Ascending aorta (tissue), 2 donors: ENCODE measurements at places on chromosomes 6 and 20. TPM values are rescaled to one million over a fixed set of nuclear protein-coding genes. Genes with fewer than 3 reads are reported as not detected.

HLA-DMB gene
- 26.8 TPM for total RNA-seq

IL20RA gene
- not detected for total RNA-seq

PPP1R16B gene
- 26.4 TPM for total RNA-seq

PRSS16 gene
- not detected for total RNA-seq

- no peak for DNase-seq
Measured at GRCh38 chr6:87699576-87699975, 2.5 kb downstream of the AKIRIN2 start.

GRCh38 chr6:13280254-13280653 lies 48.1 kb downstream of the TBC1D7 start:
- DNase-seq: no peak

- DNase-seq: no peak
Measured at GRCh38 chr20:4942331-4942730, 59.0 kb downstream of the SLC23A2 start.

GRCh38 chr6:111692327-111693164 lies 86.9 kb upstream of the TRAF3IP2 start:
- no peak for DNase-seq

- DNase-seq: no peak
Measured at GRCh38 chr6:21538186-21538798, 55.3 kb upstream of the SOX4 start.

- no peak for DNase-seq
Measured at GRCh38 chr6:142331075-142331551, 29.3 kb downstream of the ADGRG6 start.

DNA sequence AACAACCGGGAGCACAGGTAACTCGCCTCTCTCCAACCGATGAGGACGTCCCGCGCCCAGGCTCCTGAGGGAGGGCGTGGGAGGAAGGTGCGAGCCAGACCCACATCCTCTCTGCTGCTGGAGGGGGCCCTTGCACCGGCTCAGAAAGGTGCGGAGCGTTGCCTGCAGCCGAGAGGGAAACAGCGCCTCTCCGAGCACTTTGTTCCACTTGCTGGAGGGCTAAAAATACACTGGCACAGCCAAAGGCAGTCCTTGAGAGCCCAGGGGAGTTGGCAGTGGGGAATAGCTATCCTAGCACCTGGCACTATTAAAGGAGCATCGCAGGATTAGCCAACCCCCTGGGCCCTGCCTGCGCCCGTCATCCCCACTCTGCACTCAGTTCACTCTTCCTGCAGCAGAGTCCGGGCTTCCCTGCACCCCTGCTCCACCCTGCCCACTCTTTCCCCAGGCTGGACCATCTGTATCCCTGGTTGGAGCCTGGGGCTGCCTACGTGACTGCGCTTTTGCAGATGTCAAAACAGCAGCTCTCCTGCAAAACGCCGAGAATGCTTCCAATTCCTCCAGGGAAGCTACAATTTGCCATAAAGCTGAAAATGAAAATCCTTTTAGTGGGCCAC lies 108.9 kb downstream of the SNX5 start:
- no peak for DNase-seq

- DNase-seq: no peak
Measured at GRCh38 chr20:61662226-61662967, 403.3 kb downstream of the TAF4 start.

DNA sequence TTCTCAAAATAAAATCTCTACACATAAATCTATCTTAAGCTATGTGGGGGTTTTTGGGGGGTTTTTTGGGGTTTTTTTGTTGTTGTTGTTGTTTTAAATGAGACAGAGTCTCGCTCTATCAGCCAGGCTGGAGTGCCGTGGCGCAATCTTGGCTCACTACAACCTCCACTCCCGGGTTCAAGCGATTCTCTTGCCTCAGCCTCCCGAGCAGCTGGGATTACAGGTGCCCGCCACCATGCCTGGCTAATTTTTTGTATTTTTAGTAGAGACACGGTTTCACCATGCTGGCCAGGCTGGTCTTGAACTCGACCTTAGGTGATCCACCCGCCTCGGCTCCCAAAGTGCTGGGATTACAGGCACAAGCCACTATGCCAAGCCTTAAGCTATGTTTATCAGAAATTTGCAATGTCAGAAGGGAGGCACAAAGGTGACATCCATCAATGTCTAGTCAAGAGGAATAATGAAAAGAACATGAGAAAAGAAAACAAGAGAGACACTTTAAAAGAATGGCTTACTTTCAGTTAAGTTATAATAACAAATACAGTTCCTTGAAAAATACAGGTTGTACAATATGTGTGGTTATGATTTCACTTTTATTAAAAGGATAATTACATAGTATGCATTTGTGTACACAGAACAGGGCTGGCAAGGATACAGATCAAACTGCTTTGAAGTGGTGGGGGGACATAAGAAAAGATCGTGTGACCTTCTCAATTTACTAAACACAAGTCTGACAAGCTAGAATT lies 28.6 kb downstream of the SLC23A2 start:
- no peak for DNase-seq

DNA sequence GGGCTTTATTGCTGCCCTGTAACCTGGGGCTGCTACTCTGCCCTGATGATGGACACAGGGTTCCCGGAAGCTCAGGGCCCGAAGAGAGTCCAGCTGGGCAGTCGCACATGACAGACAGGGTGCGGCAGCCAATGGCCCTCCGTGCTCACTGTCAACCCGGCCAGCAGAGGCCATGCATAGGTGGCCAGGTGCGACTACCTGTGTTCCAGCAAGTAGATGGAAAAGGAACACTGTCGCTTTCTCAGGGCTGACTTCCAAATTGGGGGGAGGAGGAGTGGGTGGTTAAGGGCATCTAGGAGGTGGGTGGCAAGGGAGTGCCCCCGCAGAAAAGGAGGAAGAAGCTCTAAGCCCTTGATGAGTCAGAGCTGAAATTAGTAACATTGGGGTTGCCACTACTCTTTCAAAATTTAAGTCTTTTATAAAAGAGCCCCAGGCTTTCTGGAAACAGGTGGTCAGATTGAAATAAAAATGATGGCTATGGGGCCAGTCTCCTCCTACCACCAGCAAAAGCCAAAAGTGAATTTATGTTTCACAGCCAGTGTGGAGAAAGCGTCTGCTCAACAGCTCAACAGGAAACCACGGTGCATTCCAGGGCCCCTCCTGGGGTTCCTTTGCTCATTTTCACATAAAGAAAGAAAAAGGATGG lies 2.3 kb upstream of the RAMACL start:
- no peak for DNase-seq

DNA sequence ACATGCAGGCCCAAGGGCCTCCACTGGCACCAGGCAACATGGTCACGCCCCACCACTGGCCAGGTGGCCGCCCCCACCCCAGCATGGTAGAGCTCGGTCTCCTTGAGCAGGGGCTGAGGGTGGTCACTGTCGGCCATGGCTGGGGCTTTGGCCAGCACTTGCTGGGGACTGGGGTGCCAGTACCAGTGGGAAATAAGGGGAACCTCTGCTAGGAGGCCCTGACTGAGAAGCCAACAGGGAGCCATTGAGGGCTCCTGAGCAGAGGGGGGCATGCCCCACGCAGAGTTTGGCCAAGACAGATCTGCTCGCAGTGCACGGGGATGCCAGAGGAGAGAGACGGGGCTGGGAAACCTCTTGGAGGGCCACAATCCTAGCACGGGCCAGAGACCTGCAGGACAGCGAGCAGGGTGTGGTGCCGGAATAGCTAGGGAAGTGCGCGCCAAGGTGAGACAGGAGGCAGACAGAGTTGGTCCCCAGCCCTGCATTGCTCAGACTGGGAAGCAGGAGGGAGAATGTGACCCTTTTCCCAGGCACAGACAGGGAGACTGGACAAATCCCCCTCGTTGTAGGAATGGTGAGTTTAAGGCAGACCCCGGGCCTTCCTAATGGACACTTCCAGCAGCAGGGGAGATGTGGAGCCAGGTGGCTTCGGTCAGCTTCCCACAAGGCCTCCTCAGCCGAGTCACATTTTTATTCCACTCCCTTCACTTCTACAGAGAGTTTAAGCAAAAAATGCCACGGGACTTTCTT lies 179.0 kb upstream of the CST7 start:
- no peak for DNase-seq
